ENCODE measurements at places on chromosomes 11 and 22. TPM values are rescaled to one million over a fixed set of nuclear protein-coding genes. Genes with fewer than 3 reads are reported as not detected.

Gene MUC2
- not detected for total RNA-seq

Gene RTN4R
- total RNA-seq: 0.78 TPM

Gene RTN4RL2
- 0.92 TPM for total RNA-seq

Gene GTSE1
- total RNA-seq: 0.24 TPM

Gene EHBP1L1
- 50.5 TPM for total RNA-seq

Gene ENTHD1
- not detected for total RNA-seq

DNA sequence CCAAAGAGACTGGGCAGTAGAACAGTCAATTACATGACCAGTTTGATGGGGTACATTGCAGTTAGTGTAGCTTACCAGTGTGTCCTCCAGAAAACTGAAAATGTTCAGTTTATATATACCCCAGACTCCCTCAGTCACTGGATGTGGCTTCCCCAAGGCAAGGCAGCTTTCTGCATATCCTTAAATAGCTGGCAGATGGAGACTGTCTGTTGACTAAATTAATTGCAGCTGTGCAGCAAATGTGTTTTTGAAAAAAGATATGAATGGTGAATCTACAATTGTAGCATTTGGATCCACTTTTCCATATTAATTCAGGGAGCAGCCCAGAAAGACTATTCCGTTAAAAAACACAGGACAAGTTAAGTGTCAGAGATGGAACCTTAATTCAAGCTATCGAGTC is 565.1 kb upstream of the CCDC179 start:
- no peak for DNase-seq

- DNase-seq: peak; percentile 47
These were observed at the start of gene SLC6A5 for GRCh38 chr11:20599221-20600019. TSS of gene SLC6A5 (plus strand) at chr11:20599608. CDS start at chr11:20599673, 65 bp downstream.

DNA sequence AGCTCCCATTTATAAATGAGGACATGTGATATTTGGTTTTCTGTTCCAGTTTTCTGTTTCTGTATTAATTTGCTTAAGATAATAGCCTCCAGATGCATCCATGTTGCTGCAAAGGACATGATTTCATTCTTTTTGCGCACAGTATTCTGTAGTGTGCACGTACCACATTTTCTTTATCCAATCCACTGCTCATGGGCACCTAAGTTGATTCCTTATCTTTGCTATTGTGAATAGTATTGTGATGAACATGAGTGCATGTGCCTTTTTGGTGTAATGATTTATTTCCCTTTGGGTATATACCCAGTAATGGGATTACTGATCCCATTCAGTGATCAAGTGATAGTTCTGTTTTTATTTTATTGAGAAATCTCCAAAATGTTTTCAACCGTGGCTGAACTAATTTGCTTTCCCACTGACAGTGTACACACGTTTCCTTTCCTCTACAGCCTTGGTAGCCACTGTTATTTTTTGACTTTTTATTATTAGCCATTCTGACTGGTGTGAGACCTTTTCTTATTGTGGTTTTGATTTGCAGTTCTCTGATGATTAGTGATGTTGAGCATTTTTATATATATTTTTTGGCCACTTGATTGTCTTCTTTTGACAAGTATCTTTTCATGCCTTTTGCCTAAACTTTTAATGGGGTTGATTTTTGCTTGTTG is 226.0 kb upstream of the ANO3 start:
- no peak for DNase-seq

DNA sequence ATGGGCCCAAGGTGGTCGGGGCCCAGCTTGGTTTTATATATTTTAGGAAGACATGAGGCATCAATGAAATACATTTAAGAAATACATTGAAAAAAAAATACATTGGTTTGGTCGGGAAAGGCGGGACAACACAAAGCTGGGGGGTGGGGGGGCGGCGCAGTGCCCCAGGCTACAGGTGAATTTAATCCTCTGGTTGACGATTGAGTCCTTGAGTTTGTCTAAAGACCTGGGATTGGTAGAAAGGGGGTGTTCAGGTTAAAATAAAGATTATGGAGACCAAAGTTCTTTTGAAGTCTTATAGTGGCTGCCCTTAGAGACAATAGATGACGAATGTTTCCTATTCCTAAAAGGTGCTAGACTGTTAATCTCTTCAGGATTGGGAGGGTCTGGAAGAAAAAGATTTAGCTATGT is 3.1 kb downstream of the IFITM1 start:
- no peak for DNase-seq

DNA sequence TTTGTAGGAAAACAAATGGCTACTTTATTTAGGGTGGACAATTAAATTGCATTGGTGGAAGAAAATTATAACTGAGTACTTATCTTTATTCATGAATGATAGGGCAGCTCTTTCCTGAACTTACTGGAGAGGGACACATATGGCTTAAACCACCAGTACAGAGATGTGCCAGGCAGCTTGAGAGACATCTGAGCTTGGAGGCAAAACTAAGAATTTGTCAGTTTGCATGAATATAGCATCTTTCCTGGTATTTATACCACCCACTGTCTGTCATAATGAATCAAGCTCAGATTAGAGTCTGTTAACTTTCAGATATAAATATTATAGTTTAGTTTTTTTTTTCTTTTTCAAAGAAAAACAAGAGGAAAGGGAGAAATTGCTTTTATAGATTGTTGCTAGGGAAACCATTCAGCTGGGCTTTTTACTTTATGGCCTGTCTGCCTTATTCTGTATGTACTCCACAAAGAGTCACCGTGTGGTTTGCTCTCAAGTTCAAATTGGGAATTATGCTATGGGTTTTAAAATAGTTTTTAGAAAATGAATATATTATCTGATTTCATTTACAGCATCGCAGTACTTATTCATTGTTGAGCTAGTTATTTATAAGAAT is 477.0 kb upstream of the CHORDC1 start:
- DNase-seq: no peak

DNA sequence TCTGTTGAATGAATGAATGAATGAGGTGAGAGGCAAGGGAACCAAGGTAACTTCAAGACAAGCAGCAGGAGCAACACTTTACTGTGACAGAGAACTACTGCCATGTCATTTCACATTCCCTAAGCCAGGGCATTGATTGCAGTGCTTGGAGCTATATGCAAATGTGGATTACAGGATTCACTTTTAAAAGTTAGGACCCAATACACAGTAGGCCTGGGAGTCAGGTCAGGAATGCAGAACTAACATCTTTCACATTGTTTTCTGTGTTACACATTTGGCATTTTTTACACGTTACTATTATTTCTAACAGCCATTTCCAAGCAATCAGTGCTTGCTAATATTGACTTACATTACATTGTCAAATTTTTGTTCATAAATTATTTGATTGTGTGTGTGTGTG is 26.2 kb upstream of the ME3 start:
- no peak for DNase-seq

DNA sequence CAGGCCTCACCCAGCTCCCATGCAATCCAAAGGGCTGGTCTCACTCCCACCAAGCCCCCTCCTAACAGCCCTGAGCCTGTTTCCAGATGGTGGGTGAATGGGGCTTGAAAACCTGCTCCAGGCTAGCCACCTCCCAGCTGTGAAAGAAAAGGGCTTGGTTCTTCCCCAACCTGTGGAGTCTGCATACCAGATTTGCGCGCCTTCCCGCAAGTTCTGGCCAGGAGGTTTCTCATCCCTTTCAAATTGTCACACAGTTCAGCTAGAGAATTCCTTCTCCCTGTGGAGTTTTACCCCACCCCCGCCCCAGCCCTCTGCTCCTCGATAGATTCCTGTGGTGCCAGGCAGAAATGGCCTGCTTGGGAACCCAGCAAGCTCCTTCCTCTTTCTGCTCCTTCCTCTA is 734.6 kb upstream of the FAT3 start:
- DNase-seq: no peak

GRCh38 chr11:123107945-123108495 is 46.1 kb upstream of the HSPA8 start:
- DNase-seq: no peak

DNA sequence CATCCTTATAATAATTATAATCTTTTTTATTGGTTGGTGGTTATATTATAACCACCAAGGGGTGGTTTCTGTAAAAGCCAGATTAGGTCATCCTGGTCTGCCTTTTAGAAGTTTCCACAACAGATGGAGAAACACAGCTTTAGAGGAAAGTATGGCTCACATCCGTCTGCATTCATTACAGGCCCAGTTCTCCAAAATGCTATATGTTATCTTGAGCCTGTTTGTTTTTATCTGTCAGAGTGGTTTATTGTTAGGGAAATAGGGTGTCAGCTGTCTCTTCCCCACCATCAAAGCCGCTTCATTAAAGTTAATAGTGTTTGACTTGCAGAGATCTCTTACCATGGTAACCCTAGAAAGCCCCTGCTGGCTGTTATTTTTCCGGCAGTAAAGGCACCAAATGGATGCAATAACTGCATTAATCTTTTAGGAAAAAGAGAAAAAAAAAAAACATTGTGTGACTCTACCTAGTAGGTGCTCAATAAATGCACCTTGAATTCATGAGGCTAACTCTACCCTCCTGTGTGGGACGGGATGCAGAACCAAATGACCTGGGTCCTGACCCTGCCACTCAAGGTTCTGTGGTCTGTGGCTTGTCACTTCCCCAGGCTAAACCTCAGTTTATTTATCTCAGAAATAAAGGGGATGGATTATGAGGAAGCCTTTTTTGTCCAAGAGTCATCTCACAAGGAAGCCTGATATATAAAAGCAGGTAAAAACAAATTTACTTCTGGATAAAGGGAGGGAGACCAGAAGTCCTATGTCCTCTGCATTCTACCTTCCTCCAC is 118.3 kb downstream of the WT1 start:
- DNase-seq: no peak

- DNase-seq: no peak
These were observed 24.6 kb upstream of the WNT7B start for GRCh38 chr22:46001426-46002106.

DNA sequence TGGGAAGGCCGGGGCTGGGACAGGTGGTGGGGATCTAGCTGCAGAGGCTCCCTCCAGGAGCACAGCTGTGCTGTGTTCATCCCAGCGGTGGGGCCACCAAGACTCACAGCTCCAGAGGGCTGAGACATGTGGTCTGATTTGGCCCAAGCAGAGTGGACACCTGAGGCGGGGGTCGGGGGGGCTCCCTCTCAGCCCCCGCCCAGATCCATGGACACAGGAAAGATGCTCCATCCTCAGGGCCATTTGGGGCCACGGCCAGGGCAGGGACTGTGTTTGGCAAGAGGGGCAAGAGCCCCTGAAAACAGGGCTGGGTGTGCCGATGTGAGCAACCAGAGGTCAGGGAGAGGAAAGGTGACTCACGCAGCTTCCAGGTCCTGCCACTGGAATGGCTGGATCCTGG is 219.4 kb downstream of the BRD1 start:
- DNase-seq: no peak

- DNase-seq: no peak
These were observed 28.0 kb downstream of the USP35 start for GRCh38 chr11:78216571-78217287.

DNA sequence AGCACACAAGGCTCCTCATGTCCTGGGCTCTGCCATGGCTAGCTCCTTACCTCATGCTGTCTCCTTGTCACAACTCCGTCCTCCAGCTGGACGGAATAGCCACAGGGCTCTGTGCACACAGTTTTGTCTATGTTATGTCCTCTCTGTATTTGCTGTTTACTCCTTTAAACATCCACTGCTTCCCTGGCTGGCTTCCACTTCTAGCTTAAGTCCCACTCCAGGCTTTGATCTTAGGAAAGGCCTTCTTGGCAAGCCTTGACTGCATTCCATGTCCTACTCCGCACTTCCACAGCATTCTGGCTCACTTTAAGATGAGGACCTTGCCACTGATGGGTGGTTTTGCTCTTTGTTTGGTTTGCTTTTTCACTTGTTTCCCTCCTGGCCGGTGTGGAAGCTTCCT is 22.9 kb upstream of the ROBO3 start:
- DNase-seq: no peak

GRCh38 chr11:87263264-87263838 is 225.6 kb downstream of the TMEM135 start:
- DNase-seq: no peak

DNA sequence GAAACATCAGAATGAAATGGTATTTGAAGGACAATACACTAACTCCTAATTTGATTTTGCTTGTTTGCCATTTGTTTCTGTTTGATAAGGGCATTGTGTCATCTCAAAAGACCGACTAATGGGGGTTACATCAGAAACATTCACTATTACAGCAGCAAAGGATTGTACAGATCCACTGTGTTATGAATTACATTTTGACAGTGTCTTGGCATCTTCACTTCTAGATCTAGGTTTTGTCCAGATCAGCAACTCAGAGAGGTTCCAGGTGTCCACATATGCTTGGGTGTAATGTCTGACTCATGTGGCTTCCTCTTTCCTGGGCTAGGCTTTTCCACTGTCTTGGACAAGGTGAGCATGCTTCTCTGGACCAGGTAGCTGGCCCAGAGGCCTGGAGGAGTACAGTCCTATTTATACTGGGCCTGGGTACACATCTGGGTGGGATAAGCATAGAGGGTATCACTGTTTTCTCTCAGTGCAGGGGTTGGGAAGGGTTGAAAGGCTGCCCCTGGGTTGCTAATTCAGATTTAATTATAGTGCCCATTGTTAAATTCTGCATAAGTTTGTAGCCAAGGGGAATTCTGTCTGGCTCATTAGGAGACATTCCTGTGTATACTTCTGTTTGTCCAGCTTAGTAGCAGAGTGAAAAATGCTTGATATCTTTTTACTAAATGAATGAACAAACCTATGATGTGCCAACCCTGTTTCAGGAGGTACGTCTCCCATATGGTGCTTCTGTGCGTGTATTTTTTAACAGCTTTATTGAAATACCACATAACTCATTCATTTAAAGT is 23.8 kb downstream of the DDI1 start:
- no peak for DNase-seq

- DNase-seq: no peak
These were observed 235.8 kb upstream of the CCDC90B start for GRCh38 chr11:83521647-83522596.

GRCh38 chr11:133070021-133070713 is 462.1 kb downstream of the OPCML start:
- no peak for DNase-seq

DNA sequence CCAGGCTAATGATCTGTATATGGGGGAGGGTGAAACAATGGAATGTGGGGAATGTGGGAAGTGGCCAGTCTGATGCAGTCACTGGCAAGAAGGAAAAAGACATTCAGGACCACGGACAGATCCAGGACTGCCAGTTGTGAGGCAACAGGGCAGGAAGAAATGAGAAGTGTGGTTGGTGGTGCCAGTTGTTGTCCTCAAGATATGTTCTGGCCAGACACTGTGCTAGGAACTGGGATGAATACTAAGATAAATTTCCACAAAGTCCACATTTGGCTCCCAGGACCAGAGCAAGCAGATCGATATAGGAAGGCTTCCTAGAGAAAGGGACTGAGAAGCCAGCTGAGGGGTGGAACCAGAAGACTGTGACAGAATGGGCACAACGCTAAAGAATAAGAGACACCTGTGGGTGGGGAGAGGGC is 6.8 kb upstream of the TPBGL start:
- DNase-seq: peak; percentile 46

- no peak for DNase-seq
These were observed 118.8 kb downstream of the ATM start for GRCh38 chr11:108341654-108342053.

GRCh38 chr11:87361891-87362290 is 324.2 kb downstream of the TMEM135 start:
- no peak for DNase-seq

DNA sequence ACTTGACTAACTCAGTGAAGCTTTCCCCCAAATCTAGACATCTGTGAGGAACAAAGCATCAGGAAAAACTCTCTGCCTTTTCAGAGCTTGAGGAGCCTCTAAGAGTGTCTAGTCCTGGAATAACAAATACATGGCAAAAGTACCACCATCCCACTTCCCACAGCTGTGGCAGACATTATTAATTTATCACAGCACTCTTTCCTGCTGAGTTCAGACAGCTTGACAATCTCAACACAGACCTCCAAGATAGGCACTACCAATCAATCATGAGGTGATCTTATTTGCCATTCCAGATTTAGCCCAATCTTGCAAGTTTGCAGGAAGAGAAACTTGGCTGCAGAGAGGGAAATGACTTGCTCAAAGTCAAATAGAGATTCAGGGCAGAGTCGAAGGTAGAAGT is 202.8 kb downstream of the MN1 start:
- no peak for DNase-seq

Measured in heart right ventricle (tissue), 16 donors.